Hippocampal formation (tissue), 2 donors: ENCODE measurements at places on chromosomes 4 and X.

GRCh38 chr4:123042095-123042494 lies 119.7 kb upstream of the NUDT6 start:
- no peak for DNase-seq

GRCh38 chr4:36290641-36291040 lies 9.2 kb downstream of the DTHD1 start:
- no peak for DNase-seq

GRCh38 chr4:173273941-173274340 lies 60.2 kb downstream of the HMGB2 start:
- no peak for DNase-seq

GRCh38 chr4:184599492-184600135 lies 49.6 kb downstream of the CASP3 start:
- no peak for DNase-seq

DNA sequence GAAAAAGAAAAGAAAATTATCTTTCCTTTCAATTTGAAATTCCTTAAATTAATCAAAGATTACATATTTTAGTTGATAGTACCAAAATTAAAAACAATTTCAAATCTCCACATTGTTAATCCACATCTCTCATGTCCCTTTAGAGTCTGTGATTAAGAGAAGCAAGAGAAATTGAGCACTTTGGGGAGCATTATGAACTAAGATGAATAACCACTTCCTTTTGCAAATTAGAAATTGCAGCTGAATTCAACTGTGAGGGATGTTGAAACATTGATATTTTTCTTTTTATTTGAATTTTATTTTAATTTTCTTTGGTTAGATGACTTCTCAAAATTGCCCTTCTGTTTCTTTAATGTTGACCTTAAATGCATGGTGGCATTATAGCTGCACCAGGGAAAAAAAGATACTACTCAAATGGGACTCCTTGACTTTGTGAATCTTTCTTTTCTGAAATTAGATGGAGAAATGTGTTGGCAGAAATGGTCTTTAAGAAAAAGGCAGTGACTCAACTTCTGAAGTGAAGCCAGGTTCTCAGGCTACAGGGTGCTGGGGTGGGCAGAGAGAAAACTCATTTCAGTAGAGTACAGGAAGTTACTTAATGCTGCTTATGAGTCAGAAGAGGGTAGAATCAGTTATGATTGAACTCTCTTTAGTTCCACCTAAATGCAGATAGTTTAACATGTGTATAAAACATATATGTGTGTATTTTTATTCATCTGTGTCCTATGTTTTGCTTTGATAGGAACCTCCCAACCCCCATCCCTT lies 92.0 kb upstream of the TNIP3 start:
- no peak for DNase-seq

DNA sequence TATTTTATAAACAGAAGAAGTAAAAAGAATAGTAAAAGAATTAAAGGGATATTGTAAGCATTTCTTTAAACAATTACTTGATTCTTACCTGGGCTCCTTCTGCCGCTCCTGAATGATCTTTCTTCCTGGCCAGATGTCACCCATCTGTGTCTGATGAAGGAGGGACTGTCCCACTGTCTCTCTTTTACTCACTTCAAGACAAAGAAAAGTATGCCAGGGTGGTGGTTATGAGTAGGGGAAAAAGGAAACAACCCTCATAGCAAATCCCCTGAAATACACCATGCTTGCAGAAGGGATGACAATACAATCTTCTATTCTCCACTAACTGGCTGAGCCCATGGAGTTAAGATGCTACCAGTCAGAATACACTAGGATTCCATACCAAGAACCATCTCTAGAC lies 31.1 kb downstream of the SYTL4 start:
- no peak for DNase-seq

DNA sequence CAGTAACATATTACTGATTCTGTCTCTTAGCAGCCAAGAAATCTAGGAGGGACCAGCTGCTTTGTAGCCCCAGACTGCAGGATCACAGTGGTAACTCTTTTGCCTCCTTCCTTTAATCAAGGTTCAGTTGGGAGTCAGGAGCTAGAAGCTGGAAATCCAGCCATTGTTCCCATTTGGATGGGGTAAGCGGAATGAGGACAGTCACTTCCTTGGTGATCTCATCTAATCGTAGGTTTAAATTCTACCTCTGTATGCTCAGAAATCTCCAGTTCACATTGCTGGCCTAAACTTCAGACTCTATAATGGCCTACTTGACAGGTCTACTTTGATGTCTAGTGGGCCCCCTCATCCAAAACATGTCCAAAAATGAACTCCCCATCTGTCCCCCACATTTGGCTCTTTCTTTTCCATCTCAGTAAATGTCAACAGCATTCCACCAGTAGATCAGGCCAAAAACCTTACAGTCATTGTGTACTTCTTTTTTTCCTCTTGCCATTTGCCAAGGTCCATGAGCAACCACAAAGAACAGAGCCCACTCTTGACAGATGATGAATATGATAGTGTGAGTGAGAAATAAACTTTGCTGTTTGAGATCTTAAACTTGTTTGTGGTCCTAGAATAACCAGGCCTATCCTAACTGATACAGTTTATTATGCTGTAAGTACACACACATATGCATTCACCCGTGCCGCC lies 40.1 kb downstream of the WWC2 start:
- DNase-seq = no peak

DNA sequence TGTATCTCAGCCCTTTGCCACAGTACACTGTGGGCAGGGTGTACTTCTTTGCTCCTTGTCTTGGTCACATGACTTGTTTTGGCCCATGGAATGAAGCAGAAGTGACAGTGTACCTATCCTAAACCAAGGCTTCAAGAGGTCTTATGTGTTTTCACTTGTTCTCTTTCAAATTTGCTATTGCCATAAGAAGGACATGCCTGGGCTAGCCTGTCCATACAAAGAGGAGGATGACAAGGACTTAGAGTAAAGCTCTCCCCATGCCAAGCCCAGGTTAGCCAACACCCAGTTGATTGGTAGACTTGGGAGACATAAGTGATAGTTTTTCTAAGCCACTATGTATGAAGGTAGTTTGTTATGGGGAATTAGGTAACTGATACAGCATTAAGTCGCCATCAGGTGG lies 141.1 kb upstream of the MID1 start:
- no peak for DNase-seq
